ENCODE measurements at places on chromosomes 6 and 20.

- no peak for DNase-seq
Measured at GRCh38 chr20:24897974-24898373, 51.1 kb upstream of the CST7 start.

GRCh38 chr6:169328112-169328801 lies 74.6 kb upstream of the THBS2 start:
- no peak for DNase-seq

GRCh38 chr6:110055387-110055735 lies 77.2 kb downstream of the GPR6 start:
- DNase-seq = no peak

DNA sequence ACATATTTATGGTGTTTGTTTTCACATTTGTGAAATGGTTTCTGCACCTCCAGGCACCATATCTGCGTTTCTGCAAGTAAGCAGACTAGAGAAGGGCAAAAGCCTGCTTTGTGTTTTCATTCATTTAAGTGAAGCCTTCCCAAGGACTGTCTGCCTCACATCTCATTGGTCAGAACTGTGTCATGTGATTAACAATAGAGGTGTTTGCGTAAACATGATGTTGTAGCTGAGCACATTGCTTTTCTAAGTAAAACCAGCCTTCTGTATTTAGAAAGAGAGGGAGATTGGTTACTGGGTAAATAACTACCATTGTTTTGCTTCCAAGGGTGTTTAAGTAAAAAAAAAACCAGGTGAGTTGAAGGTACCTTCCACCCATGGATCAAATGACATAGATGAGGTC lies 39.7 kb downstream of the SH3BGRL2 start:
- DNase-seq = no peak

DNA sequence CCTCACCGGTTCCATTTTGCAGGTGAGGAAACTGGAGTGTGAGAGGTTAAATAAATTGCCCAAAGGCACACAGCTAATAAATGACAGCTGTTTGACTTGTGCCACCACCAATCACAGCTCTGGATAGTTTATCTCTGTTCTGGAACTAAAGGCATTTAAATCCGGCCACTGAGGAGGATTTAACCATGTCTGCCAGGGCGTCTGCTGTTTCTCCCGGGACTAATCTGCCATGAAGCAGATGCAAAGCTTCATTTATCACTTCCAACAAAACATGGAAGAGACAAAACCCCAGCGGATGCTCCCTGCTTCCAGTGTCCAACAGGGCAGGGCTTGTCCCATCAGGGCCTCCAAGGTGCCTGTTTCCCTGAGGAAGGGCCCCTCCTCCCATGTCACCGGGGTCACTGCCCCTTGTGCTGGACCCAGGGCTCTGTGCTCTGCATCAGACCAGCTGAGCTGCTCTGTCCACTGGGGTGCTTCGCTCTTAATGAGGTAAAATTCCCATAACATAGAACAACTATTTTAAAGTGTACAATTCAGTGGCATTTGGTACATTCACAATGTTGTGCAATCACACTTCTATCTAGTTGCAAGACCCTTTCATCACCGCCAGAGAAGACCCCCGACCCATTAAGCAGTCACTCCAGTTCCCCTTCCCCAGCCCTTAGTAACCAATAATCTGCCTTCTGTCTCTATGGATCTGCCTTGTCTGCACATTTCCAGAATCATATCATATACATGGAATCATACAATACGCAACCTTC lies 244.3 kb downstream of the PTPRT start:
- no peak for DNase-seq

GRCh38 chr20:41509316-41510200 lies 108.6 kb downstream of the CHD6 start:
- DNase-seq = no peak

- DNase-seq = no peak
Measured at GRCh38 chr20:23702021-23702420, 13.2 kb upstream of the CST4 start.

GRCh38 chr6:37623666-37624065 lies 74.0 kb downstream of the MDGA1 start:
- no peak for DNase-seq

- no peak for DNase-seq
Measured at GRCh38 chr20:15836634-15837033, 736.6 kb downstream of the KIF16B start.

DNA sequence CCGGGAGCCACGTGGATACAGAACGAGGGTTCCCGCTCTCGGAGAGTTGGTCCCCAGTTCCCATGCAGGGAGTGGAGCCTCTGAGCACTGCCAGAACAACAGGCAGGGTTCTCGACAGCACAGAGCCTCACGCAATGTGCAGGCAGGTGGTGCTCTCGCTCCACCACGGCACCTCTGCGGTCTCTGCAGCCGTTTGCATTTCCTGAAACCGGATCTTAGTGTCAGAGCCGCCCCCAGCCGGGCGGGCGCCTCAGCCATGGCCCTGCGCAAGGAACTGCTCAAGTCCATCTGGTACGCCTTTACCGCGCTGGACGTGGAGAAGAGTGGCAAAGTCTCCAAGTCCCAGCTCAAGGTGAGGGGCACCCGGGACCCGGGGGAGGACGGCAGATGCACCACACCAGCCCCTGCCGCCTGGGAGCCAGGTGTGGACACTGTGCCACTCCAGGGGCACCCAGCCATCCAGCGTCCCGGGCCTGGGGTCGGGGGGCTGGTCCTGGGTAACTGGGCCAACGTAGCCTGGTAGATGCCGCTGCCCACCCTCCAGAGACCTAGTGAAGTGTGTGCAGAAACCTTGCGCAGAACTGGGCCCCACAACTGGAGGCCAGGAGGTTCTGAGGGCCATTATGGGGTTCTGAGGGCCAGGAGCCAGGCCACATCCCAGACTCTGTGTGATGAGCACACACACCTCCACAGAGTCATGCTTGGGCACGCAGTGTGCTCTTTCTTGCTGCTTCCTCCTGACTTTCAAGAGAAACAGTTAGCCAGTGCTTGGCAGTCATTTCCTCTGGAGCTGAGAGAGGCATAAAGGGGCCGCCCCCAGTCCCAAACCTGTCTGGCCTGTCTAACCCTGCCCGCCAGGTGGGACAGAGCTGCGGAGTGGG lies at the start of gene DEF6:
TSS of gene DEF6 (plus strand) at position 218 of the 881 bp plus-strand sequence. CDS start at position 257, 39 bp downstream.
- peak; percentile 77 for DNase-seq

DNA sequence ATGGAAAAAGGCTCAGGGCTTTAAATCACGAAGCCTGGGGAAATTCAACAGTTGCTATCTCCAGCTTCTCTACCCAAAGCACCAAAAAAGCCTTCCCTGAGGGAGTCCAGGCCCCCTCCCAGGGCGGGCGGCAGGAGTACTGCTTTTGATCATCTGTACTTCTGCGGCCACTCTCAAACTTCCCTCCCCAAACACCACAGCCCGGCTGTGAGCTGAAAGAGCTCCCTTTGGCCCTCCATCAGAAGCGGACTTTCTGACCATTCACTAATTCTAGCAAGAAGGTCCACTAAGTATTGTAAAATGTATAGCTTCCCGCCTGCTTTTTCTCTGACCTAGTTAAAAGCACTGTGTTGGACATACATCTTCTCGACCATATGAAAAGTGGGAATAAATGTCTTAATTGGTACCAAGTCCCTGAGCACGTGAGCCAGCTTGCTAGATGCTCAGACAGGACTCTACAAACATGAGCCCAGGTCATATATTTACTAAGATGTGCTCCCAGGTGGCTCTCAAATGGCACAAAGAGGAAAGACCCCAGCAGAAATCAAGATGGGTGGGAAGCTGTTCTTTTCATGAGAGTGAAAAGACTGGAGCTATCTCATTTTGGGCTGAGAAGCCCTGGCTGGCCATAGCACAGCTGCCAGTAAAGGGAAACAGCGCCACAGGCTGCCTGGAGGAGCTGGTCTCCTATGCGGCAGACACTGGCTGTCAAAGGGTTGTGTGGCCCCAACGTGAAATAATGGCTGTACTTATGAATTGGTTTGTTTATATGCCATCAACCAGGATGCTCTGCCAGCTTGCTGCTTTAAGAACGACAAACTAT lies 58.6 kb downstream of the GFOD1 start:
- no peak for DNase-seq

DNA sequence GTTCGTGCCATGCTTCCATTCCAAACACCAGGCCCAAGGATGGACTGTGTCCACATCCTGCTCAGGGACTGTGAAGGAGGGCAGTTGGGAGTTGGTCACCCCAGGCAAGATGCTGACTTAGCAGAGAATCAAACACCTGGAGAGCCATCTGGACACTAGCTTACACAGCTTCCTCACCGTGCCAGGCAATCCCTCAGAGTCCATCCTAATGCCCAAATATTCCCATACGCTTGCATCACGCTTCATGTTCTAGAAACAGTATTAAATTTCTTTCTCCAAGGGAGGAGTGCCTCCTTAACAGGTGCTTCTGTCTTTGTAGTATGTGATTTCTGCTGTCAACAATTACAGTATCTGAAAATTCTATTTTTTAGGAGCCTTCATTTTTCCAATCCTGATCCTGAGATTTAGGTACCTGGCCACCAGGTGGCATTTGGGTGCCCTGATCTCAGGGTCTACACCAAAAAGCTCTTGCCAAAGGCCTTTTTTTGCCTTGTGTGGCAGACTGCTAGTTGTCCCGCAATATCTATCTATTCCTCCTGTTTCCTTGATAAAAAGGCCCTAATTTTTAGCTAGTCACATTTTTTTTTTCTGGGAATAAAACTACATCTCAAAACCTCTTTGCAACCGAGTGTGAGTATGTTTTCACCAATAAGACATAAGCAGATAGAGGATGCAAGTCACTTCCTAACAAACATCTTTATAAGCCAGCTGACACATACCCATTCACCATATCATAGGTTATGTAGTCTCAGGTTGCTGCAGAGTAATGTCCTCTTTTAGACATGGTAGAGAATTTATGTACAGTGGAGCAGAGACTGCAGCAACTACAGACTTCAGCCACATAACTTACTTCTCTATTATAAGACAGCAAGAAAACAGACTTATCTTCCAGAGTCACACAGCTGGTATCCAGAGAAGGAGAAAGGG lies 85.0 kb downstream of the PREP start:
- DNase-seq = no peak

- DNase-seq = no peak
Measured at GRCh38 chr6:115667478-115668026, 393.1 kb downstream of the FRK start.

- no peak for DNase-seq
Measured at GRCh38 chr6:92723390-92723931, 695.9 kb downstream of the EPHA7 start.

DNA sequence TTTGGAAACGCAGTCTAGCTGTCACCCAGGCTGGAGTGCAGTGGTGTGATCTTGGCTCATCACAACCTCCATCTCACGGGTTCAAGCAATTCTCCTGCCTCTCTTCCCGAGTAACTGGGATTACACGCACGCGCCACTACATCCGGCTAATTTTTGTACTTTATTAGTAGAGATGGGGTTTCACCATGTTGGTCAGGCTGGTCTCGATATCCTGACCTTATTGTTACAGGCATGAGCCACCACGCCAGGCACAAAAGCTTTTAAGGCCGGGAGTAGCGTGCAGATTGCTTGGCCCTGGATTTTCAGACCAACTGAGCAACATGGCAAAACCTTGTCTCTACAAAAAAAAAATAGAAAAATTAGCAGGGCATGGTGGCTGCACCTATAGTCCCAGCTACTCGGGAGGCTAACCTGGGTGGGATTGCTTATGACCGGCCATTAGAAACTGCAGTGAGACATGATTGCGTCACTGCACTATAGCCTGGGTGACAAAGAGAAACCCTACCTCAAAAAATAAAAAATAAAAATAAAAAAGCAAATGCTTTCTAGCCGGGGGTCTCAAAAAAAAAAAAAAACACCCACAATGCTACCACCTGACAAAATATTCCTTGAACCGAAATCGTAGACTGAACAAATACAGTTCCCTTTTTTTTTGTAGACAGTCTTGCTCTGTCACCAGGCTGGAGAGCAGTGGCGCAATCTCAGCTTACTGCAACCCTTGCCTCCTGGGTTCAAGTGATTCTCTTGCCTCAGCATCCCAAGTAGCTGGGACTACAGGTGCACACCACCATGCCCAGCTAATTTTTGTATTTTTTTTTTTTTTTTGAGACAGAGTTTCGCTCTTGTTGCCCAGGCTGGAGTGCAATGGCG lies 15.0 kb downstream of the RBM39 start:
- no peak for DNase-seq

DNA sequence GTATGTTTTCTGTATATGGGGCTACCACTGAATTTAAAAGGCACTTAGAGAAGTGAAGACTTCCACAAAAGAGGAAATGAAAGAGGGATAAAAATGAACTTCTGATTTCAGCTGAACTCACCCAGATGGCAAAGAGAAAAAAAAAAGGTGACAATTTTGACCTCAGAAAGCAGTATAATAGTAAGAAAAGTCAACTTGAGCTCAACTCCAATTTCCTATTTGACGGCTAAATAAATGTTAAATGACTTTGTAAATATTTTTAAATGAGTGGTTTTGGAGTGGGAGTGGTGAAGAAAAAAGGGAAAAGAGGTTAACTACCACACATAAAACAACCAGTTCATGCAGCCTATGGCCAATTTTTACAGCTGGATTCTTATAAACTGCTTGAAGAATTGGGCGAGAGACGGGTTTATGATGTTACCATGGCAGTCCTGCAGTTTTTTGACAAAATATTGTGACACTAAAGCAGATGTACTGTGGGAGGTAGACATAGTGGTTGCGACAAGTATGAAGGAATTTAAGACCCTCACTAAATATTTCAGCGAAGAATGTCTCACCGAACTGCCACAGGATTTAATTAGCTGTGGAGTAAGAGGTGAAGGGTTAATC lies 49.8 kb upstream of the ADTRP start:
- no peak for DNase-seq

- no peak for DNase-seq
Measured at GRCh38 chr6:147384737-147385710, 123.5 kb upstream of the SAMD5 start.

DNA sequence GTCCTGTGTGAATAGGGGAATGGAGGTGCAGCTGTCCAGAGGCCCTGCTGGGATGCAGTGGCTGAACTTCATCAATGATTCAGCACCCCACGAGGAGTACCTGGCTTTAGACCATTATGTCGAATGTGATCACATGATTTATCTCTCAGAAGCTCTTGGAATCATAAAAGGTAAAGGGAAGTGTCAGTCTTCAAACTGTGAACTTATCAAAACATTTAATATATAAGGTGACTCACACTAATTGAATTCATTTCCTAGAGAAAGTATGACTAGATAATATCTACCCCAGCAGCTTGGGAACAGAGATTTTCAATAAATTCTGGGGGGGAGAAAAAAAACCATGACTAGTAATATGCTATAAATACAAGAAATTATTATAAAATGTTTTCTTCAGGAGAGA lies 29.5 kb downstream of the ALDH8A1 start:
- no peak for DNase-seq

- DNase-seq = no peak
Measured at GRCh38 chr6:12818324-12818723, 101.8 kb downstream of the PHACTR1 start.

GRCh38 chr6:39422238-39422637 lies 99.7 kb upstream of the KCNK16 start:
- no peak for DNase-seq

DNA sequence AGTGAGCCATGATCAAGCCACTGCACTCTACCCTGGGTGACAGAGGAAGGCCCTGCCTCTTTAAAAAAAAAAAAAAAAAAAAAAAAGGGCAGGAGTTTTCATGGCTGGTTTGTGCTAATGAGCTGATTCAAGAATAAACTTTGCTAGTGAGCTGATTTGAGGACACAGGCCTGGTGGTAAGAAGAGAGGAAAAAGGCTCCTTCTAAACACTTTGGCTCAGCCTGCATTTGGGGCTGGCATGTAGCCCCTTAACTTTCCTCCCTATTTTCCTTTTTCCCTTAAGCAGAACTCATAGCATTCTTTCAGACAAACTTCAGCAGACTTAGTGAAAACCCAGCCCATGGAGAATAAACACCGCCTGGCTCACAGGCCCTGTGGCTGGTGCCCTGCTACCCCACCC lies 432.7 kb downstream of the PTPRT start:
- DNase-seq = no peak

- DNase-seq = no peak
Measured at GRCh38 chr6:102736941-102737368, 1343.4 kb downstream of the GRIK2 start.
